HCT116 (cell line): ENCODE measurements at places on chromosomes 2 and 18.

DNA sequence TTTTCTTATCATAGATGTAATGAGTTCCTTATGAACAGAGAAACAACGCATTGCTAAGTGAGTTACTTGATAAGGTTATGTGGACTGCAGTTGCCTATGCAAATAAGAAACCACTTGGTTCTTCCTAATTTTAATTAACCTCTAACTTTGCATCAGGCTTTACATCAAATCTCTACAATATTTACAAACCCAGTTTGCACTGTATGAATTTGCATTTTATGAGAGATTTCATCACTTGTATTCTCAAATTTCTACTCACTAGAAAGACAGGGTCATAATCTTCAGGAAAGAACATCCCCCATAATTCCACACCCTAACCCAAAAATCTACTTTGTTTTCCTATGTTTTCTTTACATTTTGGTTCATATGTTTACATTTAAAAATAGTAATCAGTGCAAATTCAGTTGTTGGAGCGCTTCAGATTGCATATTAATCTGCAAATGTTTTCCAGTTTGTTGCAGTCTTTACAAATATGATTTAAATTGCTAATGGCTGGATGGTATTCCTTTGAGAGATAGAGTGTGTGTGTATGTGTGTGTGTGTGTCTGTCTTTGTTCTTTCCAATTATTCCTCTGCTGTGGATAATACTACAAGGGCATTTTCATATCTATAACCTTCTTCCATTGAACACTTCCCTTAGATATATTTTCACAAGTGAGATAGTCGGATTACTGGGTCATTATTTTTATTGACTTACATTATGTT is 106.1 kb downstream of the COL4A4 start:
- DNase-seq: no peak
- H3K4me3 ChIP-seq: no peak overlapping the region
- no peaks in the 10 kb centered on the region for H3K4me1 ChIP-seq
- no peaks in the 10 kb centered on the region for H3K27me3 ChIP-seq

- no peak overlapping the region for H3K27ac ChIP-seq
- H3K4me1 ChIP-seq: peaks cover 11% of the 10 kb centered on the region
- H3K27me3 ChIP-seq: no peaks in the 10 kb centered on the region
- no peaks in the 10 kb centered on the region for H3K36me3 ChIP-seq
Measured at GRCh38 chr2:43311276-43311675, 84.9 kb upstream of the ZFP36L2 start.

- no peaks in the 10 kb centered on the region for H3K27me3 ChIP-seq
- H3K4me1 ChIP-seq: no peaks in the 10 kb centered on the region
- H3K4me3 ChIP-seq: no peak overlapping the region
- no peak overlapping the region for H3K27ac ChIP-seq
- no peak for DNase-seq
Measured at GRCh38 chr2:234733093-234733489, 218.7 kb upstream of the SH3BP4 start.

- H3K36me3 ChIP-seq: no peaks in the 10 kb centered on the region
- H3K4me3 ChIP-seq: no peak overlapping the region
- no peak for DNase-seq
- H3K27ac ChIP-seq: no peak overlapping the region
- no peaks in the 10 kb centered on the region for H3K27me3 ChIP-seq
Measured at GRCh38 chr2:96397756-96398530, 62.4 kb downstream of the NCAPH start.

DNA sequence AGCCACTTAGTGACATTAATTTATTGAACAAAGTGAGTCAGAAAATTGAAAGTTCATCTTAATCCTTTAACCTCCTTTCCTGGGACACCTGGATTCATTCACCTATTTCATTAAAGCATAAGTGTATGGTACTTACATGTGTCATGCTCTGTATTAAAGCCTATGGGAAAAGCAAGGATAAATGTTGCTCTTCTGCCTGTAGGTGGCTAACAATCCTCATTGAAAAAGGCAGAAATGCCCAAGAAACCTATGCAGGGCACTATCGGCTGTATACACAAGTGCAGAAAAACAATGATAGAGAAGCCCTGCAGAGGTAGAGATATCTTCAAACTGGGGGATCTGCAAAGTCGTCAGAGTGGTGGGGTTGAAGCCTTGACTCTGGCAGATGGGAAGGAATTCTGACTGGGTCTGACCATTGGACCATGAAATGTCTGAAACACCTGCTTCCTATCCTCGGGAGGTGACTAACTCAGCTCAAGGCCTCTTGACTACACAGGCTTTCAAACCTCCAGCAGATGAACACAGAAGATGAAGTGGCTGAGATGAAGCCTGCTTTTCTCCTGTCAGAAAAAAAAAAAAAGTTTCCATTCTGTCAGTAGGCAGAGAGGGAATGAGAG is 83.1 kb downstream of the DCC start:
- H3K27ac ChIP-seq: no peak overlapping the region
- no peak overlapping the region for H3K4me3 ChIP-seq
- no peaks in the 10 kb centered on the region for H3K36me3 ChIP-seq
- no peak for DNase-seq
- H3K27me3 ChIP-seq: no peaks in the 10 kb centered on the region

- no peak for DNase-seq
- H3K27ac ChIP-seq: no peak overlapping the region; the same call in 1 of the 2 replicates
- no peaks in the 10 kb centered on the region for H3K36me3 ChIP-seq
- peaks cover 19% of the 10 kb centered on the region for H3K4me1 ChIP-seq
Measured at GRCh38 chr2:19802086-19802841, 99.5 kb downstream of the TTC32 start.

GRCh38 chr18:34224423-34225217 is at the start of gene NOL4:
Gene NOL4 (minus strand): TSS chr18:34224913. CDS start chr18:34223253, 1,660 bp downstream.
- DNase-seq: no peak
- H3K4me3 ChIP-seq: no peak within 1 kb of the TSS
- no peaks in the 10 kb centered on the region for H3K4me1 ChIP-seq
- no peak within 1 kb of the TSS for H3K27ac ChIP-seq

GRCh38 chr2:213764849-213765248 is 480.6 kb downstream of the SPAG16 start:
- H3K36me3 ChIP-seq: no peaks in the 10 kb centered on the region
- no peak overlapping the region for H3K4me3 ChIP-seq

DNA sequence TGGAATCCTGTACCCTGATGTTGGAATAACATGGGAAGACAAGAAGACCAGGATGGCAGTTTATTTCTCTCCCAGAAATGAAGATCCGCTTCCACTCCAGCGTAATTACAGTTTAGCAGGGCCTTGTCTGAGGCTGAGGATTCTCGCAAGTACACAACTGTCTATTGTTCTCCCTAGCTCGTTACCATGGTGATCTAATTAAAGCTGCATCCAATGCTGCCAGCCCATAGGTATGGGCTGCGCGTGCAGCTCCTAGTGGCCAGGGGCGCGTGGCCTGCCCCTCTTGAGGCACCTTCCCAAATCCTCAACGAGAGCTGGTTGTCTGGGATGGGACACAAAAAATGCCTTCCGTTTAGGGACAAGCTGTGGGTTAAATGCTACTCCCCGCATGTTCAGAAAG is 344.9 kb downstream of the CYRIA start:
- H3K27ac ChIP-seq: no peak overlapping the region
- no peaks in the 10 kb centered on the region for H3K36me3 ChIP-seq
- no peaks in the 10 kb centered on the region for H3K4me1 ChIP-seq
- H3K4me3 ChIP-seq: no peak overlapping the region
- no peak for DNase-seq

- DNase-seq: no peak
- peaks cover 13% of the 10 kb centered on the region; the same call in 1 of the 2 replicates for H3K27me3 ChIP-seq
- H3K27ac ChIP-seq: no peak overlapping the region
Measured at GRCh38 chr2:15038366-15039364, 406.1 kb downstream of the LRATD1 start.

DNA sequence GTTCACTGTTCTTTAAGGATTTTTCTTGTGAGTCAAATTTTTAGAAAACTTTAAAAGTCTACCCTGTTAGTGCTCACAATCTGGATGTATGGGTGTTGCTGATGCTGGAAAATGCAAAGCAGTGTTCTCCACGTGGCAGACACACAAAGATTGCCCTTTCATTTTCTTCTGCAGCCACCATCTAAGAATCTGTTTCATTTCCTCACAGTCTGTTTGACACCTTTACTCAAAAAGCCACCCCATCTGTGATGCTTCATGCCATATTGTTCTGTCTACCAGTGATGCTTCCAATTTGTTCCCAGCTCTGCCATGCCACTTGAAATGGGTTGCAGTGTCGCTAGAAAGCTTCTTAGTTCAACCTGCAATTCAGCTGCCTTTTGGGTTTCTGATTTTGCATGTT is 464.2 kb upstream of the UBE2E3 start:
- H3K27ac ChIP-seq: no peak overlapping the region
- H3K4me1 ChIP-seq: peaks cover 36% of the 10 kb centered on the region
- DNase-seq: no peak
- H3K27me3 ChIP-seq: no peaks in the 10 kb centered on the region
- no peaks in the 10 kb centered on the region for H3K36me3 ChIP-seq

DNA sequence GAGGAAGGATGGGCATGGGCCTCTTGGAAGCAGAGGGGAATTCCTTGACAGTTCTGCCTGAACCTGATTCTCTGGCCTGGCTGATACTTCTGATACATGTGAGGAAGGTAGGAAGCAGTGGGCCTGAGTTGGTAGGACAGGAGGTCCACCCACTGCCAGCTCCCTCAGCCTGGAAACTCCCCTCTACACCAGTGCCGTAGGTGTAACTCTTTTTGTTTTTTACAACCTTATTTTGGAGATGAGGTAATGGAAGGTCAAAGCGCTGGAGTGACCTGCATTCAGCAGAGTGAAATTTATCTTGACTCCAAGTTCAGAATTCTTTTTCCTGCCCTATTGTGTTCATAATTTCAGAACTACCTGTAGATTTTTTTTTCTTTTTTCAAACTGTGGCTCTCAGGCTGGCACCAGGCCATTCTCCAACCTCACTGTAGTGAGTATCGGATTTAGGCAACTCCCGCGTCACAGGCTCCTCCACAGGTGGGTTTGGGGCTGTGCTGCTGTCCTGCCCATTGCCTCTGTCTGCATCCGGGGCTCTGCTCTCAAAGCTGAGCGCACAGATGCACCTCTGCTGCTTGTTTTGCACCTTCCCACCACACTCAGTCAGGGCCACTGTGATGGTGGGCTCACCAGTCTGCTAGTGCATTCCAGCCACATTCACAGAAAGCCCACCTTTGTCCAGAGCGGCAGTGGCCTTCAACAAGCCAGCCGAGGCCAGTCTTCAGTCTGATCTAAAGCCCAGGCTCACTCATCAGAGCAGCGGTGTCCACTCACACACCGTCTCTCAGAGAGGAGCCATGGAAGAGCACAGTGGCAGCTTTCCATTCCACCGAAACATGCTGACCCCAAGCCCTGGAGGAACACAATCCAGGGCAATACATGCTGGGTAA is 87.2 kb downstream of the UXS1 start:
- peaks cover 7% of the 10 kb centered on the region; the same call in 1 of the 2 replicates for H3K4me1 ChIP-seq
- H3K27ac ChIP-seq: no peak overlapping the region
- DNase-seq: no peak

- no peak overlapping the region for H3K27ac ChIP-seq
- H3K4me3 ChIP-seq: no peak overlapping the region
- no peak for DNase-seq
- H3K4me1 ChIP-seq: no peaks in the 10 kb centered on the region
- no peaks in the 10 kb centered on the region for H3K36me3 ChIP-seq
Measured at GRCh38 chr2:178910005-178910404, 102.8 kb upstream of the TTN start.

GRCh38 chr2:176002688-176003210 is 682 bp upstream of the LNPK start:
- H3K27me3 ChIP-seq: no peaks in the 10 kb centered on the region
- peaks cover 13% of the 10 kb centered on the region for H3K4me1 ChIP-seq
- no peak for DNase-seq
- H3K36me3 ChIP-seq: no peaks in the 10 kb centered on the region

DNA sequence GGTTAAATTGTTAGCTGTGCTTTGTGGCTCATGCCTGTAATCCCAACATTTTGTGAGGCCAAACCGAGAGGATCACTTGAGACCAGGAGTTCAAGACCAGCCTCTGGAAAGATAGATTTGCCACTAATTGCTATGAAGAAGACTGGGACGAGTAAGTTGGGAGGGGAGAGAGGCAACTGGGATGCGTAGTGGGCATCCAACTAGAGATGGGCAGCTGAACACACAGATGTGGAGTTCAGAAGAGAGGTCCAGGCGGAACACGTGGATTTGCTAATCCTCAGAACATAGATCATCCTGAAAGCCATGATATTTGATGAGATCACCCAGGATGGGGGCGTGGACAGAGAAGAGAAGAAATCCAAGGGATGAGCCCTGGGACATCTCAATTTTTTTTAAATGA is 48.7 kb downstream of the CYP26B1 start:
- no peak overlapping the region for H3K27ac ChIP-seq
- no peaks in the 10 kb centered on the region for H3K27me3 ChIP-seq
- H3K36me3 ChIP-seq: no peaks in the 10 kb centered on the region
- H3K4me3 ChIP-seq: no peak overlapping the region
- DNase-seq: no peak
- H3K4me1 ChIP-seq: no peaks in the 10 kb centered on the region

GRCh38 chr2:214310319-214310718 is 100.5 kb upstream of the VWC2L start:
- H3K27ac ChIP-seq: no peak overlapping the region
- H3K4me3 ChIP-seq: no peak overlapping the region
- no peak for DNase-seq

DNA sequence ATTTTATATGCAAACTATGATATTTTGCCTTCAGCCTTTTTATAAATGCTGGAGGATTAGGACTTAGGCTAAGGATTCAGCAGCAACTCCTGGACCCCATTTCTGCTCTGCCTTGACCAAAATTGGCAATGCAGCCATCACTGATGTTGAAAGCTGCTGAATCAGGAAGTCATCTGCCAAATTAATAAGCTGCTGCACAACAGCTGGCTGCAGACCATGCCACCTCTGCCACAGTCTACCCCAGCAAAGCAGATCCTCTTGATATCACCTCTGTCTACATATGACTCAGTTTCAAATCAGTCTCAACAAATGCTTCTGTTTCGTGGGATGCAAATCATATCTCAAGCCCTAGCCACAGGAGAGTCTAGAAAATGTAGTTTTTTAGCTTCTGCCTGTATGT is 7.1 kb upstream of the SOS1 start:
- no peak for DNase-seq
- no peaks in the 10 kb centered on the region for H3K36me3 ChIP-seq
- no peaks in the 10 kb centered on the region for H3K27me3 ChIP-seq
- peaks cover under 1% of the 10 kb centered on the region; the same call in 1 of the 2 replicates for H3K4me1 ChIP-seq

DNA sequence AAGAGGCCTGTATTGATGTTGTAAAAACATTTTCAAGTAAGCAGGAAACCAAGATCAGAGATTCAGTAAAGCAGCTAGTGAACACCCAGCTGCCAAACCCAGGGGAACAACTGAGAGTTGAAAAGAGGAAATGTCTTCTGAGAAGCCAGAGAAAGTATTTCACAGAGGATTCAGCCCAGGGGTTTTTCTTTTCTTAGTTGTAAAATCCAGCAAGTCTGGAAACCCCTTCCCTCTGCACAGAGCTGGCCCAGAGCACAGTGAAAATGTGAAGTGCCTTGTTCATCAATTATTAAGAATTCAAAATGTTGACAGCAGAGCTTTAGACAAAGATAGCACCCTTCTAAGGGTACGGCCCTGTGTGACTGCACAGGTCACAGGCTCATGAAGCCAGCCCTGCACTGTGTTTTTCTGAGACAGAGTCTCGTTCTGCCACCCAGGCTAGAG is 28.4 kb downstream of the AFF3 start:
- H3K27ac ChIP-seq: no peak overlapping the region
- no peak overlapping the region for H3K4me3 ChIP-seq
- H3K36me3 ChIP-seq: no peaks in the 10 kb centered on the region
- H3K4me1 ChIP-seq: no peaks in the 10 kb centered on the region
